Testis (tissue), 5 donors: ENCODE measurements at places on chromosomes 7 and 10. TPM values are rescaled to one million over a fixed set of nuclear protein-coding genes. Genes with fewer than 3 reads are reported as not detected.
A peak's percentile ranks its signal among the peaks of the same experiment; 100 is the strongest.

GRCh38 chr10:77825965-77826364 is 100.6 kb downstream of the DLG5 start:
- H3K27me3 ChIP-seq: no peaks in the 10 kb centered on the region
- H3K27ac ChIP-seq: no peak overlapping the region
- H3K4me1 ChIP-seq: no peaks in the 10 kb centered on the region
- no peak for DNase-seq

DNA sequence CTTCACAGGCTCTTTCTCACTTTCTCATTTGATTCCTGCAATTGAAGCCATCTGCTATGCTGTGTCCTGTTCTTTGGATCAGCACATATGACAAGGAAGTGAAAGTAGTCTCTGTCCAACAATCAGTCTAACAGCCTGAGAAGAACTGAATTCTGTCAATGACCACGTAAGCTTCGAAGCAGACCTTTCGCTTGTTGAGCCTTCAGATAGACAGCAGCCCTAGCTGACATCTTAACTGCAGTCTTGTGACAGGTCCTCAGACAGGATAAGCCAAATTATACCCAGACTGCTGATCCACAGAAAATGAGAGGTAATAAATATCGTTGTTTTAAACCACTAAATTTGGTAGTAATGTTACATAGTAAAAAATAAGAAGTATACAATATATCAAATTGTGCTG is 691.0 kb upstream of the LRRTM3 start:
- DNase-seq: no peak
- H3K36me3 ChIP-seq: no peaks in the 10 kb centered on the region
- no peaks in the 10 kb centered on the region for H3K4me1 ChIP-seq
- no peaks in the 10 kb centered on the region for H3K27me3 ChIP-seq

- no peak overlapping the region for H3K4me3 ChIP-seq
- no peaks in the 10 kb centered on the region for H3K36me3 ChIP-seq
- H3K4me1 ChIP-seq: no peaks in the 10 kb centered on the region
- H3K27me3 ChIP-seq: no peaks in the 10 kb centered on the region
Observed at GRCh38 chr7:55140941-55141278, 122.1 kb downstream of the EGFR start.

GRCh38 chr7:24963218-24963617 is 16.8 kb downstream of the OSBPL3 start:
- H3K4me3 ChIP-seq: no peak overlapping the region
- H3K27ac ChIP-seq: no peak overlapping the region
- no peaks in the 10 kb centered on the region for H3K27me3 ChIP-seq
- no peaks in the 10 kb centered on the region for H3K4me1 ChIP-seq

- no peak for DNase-seq
- H3K27me3 ChIP-seq: no peaks in the 10 kb centered on the region
- no peak overlapping the region for H3K27ac ChIP-seq
- peaks cover 14% of the 10 kb centered on the region for H3K4me1 ChIP-seq
- H3K4me3 ChIP-seq: no peak overlapping the region
- H3K36me3 ChIP-seq: no peaks in the 10 kb centered on the region
Observed at GRCh38 chr10:35416619-35417312, 80.5 kb downstream of the CCNY start.

DNA sequence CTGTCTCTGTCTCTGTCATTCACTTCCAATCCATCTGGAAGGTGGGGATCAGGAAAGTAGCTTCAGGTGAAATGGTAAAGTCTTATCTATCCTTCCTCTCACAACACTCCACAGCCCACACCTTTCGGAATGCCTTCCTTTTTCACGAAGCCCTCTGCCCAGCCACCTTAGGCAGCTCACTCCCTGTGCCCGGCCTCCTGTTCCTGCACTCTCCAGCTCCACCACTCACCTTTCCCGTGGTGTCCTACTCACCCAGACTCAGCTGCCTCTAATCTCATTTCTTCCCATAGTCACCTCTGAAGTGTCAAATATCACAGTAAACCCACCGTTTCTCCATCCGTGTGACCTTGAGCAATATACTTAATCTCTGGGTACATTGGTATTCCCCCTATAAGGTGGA is 100.9 kb upstream of the C7orf33 start:
- DNase-seq: no peak
- H3K36me3 ChIP-seq: no peaks in the 10 kb centered on the region
- no peak overlapping the region for H3K4me3 ChIP-seq
- H3K27me3 ChIP-seq: no peaks in the 10 kb centered on the region
- no peaks in the 10 kb centered on the region for H3K4me1 ChIP-seq

DNA sequence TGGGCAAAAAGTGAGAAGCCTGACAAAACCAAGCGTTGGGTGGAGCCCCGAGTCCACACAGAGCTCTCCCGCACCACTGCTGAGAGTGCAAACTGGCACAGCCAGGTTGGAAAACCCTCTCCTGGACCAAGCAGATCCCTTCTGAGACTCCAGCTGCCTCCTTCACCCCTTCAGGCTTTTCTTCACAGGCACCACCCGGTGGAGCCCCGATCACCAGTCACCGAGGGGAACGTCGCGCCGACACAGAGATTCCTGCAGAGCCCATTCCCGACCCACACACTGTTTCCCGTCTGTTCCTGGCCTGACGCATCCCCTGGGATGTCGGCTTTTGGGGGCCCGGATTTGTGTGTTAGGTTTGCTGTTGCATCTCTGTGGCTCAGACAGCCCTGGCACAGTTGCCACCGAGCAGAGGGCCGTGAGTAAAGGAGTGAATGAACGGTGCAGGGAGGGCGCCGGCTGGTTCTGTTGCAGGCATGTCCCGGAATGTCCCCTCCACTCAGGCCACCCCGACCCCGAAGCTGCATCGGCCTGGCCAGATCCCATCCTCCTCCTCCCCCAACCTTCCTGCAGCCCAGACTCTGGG is 51.0 kb upstream of the INPP5A start:
- DNase-seq: no peak
- H3K4me1 ChIP-seq: peaks cover 3% of the 10 kb centered on the region
- no peak overlapping the region for H3K4me3 ChIP-seq
- H3K27ac ChIP-seq: no peak overlapping the region

DNA sequence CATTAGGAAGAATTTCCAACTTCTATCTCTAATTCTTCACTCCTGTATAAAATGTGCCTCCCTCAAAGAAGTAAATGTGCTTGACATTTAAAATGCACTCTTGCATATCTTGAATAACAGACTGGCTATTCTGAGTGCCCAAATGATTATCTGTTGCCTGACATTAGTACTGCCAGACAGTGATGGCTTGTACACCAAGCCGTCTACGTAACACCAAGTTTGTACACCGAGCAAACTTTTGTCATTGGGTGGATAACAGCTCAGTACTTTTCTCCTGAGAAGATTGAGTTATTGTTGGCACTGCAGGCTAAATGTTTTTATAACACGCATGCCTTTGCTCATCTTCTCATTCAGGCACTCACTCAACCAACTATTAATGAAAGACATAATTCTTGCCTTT is 137.2 kb downstream of the DOCK4 start:
- H3K36me3 ChIP-seq: no peaks in the 10 kb centered on the region
- H3K4me1 ChIP-seq: no peaks in the 10 kb centered on the region
- no peaks in the 10 kb centered on the region for H3K27me3 ChIP-seq

DNA sequence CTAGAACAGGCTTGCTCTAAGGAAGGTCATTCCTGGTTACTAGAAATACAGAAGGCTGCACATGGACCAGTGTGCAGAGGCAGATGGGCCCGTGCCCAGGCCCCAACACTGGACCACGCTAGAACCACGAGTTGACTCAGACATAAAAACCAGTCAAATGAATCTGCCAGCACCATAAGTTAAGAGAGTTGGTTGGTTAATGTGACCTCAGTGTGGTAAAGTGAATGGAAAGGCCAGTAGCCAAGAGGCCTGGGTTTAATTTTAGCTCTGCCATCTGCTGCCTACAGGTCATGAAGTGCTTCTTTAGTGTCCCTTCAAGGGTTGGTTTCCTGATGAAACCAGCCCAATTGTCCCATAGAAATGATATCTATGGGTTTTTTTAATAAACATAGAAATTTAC is 329.6 kb upstream of the NRP1 start:
- no peak for DNase-seq
- no peak overlapping the region for H3K4me3 ChIP-seq
- no peak overlapping the region for H3K27ac ChIP-seq
- no peaks in the 10 kb centered on the region for H3K27me3 ChIP-seq
- H3K4me1 ChIP-seq: peaks cover 15% of the 10 kb centered on the region

PON1 gene
- polyA plus RNA-seq: 0.61 TPM

METTL2B gene
- 20.0 TPM for polyA plus RNA-seq

CYP2W1 gene
- polyA plus RNA-seq: 0.61 TPM

CYP3A5 gene
- polyA plus RNA-seq: 0.55 TPM

SPDYE9 gene
- polyA plus RNA-seq: 3.7 TPM

DNA sequence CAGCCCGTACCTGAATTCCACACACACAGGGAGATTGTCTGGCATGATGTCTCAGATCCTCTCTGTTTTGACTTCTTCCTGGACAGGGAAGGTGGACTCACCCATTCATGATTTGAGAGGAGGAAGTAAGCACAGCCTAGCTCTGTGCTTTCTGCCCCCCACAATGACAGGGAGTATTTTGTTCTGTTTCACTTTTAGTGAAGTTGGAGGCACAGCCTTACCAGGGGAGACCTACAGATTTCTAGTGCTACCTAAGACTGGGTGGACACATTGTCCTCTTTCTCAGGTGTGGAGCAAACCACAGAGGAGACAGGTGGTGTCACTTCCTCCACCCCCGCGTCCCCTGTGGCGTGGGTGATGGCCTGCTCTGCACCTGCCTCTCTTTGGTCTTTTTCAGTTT is 408.6 kb upstream of the PFKP start:
- no peak for DNase-seq
- H3K4me3 ChIP-seq: no peak overlapping the region
- no peaks in the 10 kb centered on the region for H3K27me3 ChIP-seq
- H3K36me3 ChIP-seq: no peaks in the 10 kb centered on the region
- H3K4me1 ChIP-seq: no peaks in the 10 kb centered on the region

DNA sequence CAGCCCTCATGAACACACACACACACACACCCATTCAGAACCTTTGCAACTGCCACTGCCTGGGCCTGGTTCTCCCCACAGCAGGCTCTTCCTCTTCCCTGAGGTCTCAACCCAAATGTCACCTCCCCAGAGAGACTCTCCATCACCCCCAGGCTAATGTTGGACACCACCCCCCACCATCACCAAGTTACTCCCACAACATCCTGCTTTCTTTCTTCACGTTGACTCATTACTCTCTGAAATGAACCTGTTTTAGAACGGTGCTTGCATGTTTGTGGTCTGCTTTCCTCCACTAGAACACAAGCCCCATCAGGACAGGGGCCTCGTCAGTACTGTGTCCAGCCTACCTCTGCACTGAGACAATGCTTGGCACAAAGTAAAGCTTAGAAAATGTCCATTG is 16.0 kb downstream of the AFAP1L2 start:
- DNase-seq: no peak
- no peaks in the 10 kb centered on the region for H3K36me3 ChIP-seq
- H3K27ac ChIP-seq: no peak overlapping the region
- H3K27me3 ChIP-seq: no peaks in the 10 kb centered on the region

TAS2R5 gene
- 1.6 TPM for polyA plus RNA-seq

DNA sequence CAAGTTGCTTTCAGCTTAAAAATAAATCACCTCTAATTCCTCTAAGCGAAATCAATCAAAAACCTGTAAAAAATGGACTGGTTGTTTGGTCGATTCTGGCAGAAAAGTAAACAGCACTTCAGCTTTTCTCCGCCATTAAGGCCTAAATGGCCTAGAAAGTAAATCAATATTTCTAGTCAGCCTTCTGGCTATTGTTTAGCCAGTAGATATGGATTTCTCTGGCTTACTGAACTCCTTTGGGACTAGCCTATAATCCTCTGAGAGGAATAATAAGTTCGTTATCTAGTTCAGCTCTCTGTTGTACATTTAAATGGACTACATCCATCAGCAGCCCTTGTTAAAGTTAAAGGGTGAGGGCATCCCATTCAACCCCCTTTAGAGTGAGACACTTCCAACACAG is 400.1 kb upstream of the ETV1 start:
- DNase-seq: no peak
- no peak overlapping the region for H3K4me3 ChIP-seq
- H3K36me3 ChIP-seq: no peaks in the 10 kb centered on the region
- no peaks in the 10 kb centered on the region for H3K27me3 ChIP-seq
- H3K4me1 ChIP-seq: no peaks in the 10 kb centered on the region
- H3K27ac ChIP-seq: no peak overlapping the region

DNA sequence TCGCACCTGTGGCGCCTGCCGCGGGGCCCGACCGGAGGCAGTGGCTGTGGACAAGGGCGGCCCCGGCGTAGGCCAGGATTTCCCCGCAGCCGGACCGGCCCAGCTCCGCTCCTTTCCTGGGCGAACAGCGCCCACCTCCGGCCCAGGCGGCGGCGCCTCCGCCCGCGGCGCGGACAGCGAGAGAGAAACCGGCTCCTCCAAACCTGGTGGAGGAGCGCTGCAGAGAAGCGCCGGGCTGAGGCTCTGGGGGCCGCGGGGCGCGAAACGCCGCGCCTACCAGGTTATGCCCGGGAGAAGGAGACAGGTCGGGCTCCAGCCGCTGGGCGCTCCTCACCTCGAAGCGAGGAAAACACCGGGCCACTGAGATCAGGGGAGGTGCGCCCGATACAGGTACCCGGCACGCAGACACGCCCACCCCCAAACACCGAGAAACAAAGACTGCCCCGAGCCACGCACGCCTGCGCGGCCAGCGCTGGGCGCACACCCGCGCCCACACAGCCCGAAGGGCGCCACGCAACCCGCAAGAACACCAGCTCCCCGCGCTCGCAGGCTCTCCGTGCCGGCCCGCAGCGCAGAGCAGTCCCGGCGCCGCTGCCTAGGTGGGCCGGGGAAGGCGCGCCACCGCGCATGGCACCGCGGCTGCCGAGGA is 3.3 kb downstream of the GRID1 start:
- peak; percentile 66 for DNase-seq
- no peaks in the 10 kb centered on the region for H3K36me3 ChIP-seq
- peaks cover 14% of the 10 kb centered on the region for H3K4me1 ChIP-seq
- H3K27me3 ChIP-seq: no peaks in the 10 kb centered on the region
- no peak overlapping the region for H3K27ac ChIP-seq

SLC13A1 gene
- polyA plus RNA-seq: not detected

PRSS1 gene
- not detected for polyA plus RNA-seq

SAP25 gene
- 30.3 TPM for polyA plus RNA-seq

GRCh38 chr10:541750-542371 is 147.6 kb downstream of the DIP2C start:
- no peak overlapping the region for H3K27ac ChIP-seq
- H3K27me3 ChIP-seq: no peaks in the 10 kb centered on the region
- H3K4me1 ChIP-seq: no peaks in the 10 kb centered on the region

HGF gene
- polyA plus RNA-seq: 3.4 TPM

DNA sequence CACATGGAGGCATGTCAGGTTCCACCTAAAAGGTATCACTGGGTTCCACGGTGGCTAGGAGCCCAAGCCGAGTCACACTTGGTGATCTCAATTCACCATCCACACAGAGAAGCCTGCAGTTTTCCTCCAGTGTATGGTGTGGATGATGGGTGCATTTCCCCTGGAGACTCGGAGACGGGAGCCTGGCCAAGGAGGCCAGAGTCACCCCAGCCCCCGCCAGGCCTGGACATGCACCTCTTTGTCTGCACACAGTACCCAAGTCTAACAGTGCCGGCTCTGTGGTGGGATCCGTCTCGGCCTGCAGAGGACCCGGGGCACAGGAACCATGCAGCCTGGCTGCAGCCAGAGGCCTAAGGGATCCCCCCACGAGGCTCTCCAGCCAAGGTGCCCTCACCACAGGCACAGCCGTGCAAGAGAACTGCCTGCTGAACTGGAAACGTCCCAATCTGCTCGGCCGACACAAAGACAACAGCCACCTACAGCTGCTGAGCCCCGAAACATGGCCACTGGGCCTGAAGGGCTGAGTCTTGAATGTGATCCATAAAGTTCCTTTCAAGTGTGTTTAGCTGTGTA is 75.2 kb downstream of the DIP2C start:
- no peak overlapping the region for H3K4me3 ChIP-seq
- DNase-seq: no peak
